Fibroblast of the conjunctiva (primary cell): ENCODE measurements at places on chromosomes 5 and 9.

GRCh38 chr9:23502004-23502403 lies 324.0 kb downstream of the ELAVL2 start:
- no peak for DNase-seq

DNA sequence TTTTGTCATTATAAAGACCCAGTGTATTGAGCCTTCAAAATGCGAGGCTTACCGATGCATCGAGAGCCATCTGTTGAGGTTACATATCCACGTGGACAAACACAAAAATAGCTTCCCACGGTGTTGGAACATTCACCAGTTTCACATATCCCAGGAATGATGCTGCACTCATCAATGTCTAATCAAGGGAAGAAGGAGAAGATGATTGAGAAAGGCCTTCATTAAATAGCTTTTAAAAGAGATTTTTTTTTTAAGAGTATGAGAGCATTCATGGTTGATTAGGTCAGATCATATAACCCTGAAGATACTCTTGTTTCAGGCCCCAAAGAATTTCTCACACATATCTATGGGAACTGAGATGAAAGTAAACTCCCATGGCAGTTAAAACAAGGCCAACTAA lies 129.4 kb downstream of the FBN2 start:
- no peak for DNase-seq

DNA sequence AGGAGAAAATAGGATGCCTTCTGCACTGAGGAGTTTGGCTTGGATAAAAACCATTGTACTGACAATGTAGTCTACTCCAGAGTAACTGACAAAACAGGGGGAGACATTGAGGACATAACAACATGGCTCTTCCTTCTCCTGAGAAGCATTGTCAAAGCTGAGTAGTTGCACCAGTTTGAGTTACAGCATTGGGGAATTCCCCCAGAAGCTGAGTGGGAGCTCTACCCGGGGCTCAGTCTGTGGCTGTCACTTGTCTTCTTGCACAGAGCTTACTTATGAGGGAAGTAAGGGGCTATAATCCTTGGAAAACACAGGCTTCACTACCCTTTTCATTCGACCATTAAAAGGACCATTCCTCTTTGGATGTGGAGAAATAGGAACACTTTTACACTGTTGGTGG lies 21.2 kb downstream of the HSPB3 start:
- DNase-seq, result no peak

GRCh38 chr9:133578524-133579441 lies 30.4 kb downstream of the FAM163B start:
- no peak for DNase-seq

GRCh38 chr9:16928179-16928945 lies 57.9 kb upstream of the BNC2 start:
- no peak for DNase-seq

GRCh38 chr5:59276325-59276675 lies 617.2 kb downstream of the PDE4D start:
- DNase-seq, result no peak

- no peak for DNase-seq
These were observed 12.8 kb downstream of the C5orf63 start for GRCh38 chr5:127060470-127060985.

DNA sequence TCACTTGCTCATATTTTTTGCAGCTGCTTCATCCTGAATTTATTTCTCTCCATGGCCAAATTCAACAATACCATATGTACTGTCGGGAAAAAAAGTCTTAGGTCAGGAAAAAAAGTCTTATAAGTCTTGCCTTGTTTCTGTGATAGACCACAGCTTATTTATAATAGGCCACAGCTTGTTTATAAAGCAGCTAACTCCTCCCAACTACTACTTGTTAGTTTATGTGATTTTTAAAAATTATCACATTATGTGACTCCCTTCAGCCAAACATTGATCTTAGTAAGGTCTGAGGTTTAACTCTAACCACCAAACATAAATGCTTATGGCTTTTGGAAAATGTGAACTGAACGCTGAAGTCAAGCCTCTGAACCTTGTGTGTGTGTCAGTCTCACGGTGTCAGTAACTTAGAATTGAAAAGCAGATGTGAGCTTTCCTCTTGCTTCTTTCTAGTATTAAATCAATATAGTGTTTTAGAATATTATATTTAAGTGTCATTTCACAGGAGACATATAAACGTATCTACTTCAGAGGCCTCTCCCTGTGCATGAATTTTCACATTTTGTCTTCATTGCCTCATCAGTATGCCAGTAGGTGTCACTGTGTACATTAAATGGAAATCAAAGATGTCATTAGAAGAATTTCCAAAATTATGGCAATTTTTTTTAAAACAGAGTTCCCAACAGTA lies 51.3 kb downstream of the SNX24 start:
- DNase-seq, result no peak

DNA sequence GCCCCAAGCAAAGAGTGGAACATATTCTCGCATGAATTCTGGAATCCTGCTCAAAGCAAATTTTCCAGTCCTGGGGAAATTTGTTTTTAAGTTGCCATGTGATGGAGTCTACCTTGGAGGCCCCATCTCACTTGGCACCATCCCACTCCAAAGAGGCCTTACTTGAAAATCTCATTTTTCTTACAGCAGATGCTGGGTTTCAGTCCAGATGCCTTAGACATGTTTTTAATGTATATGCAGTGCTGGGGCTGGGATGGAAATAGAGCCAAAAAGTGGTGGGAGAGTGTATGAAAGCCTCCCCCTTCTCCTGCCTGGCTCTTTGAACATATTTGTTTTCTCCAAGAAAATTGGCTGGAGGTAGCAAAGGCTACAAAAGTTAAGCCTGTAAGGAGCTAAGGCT lies 493.7 kb downstream of the ENC1 start:
- no peak for DNase-seq

DNA sequence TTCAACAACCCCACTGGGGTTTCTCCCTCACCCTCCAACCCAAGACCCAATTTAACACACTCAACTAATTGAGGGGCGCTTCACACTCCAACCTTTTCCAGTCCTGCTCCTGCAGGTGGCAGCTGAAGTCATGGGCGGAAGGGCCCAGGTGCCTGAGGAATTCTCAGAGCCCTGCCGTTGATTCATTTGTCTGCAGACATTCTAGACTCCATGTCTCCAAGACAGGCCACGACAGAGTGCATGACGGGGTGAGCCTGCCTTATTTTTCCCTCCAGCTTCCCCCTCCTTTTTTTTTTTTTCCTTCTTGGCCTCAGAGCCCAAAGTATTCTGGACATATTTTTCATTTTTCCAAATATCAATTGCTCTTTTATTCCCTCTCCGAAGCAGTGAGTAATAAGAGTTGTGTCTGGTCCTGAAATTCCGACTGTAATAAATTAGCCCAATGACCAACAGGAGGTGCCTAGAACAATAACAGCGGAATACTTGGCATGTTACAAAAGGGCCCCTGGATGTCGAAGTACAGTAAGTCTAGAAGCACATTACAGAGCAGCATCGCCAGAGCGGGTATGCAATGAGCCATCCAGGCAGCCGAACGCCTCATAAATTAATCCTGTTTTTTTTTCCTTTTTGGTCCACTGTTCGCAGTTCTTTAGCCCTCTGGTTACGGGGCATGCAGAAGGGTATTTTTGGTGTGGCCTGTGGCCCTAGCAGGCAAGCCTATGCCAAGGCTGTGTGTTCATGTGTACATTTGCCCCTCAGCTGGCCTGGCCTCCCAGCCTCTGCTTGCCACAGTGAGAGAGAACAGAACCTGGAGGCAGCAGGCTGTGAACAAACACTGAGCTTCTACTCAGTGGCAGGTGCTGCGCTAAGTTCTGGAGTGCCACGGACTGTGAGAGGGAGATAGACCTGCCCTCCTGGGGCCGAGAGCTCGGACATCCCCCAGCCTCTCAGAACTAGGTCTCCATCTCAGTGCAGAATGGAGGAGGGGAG lies 8.6 kb upstream of the SMIM23 start:
- DNase-seq, result no peak

DNA sequence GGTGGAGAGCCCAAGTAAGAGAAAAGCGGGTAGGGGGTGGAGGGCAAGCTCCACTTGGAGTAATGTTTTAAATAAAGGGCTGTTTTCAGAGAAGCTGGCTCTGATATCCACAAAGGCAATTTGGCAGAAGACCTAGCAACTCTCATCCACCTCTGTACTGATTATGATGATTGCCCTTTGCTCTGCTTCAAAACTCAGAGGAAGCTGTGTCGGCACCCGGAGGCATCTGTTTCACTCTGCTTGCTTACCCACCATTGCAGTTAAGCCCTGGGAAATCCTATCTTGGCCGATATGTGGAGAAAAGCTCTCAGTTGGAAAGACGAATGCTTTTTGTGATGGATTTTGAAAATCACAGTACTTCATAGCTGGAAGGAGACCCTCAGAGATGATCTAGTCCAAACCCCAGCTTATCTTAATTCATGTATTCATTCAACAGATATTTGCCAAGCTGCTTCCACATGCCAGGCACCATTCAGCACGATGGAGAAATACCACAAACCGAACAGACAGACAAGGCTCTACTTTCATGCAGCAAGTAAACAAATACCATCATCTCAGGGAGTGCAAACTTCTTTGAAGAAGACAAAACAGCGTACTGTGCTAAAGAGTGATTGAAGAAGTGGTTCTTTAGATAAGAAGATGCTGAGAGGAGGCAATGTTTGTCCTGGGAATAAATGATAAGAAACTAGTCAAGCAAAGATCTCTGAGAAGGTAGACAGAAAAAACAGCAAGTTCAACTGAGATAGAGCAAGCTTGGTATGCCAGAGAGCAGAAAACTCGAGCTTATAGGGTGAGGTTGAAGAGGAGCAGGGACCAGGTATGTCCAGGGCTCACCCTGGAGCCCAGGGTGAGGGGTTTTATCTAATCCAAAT lies 140.4 kb upstream of the SPDL1 start:
- no peak for DNase-seq

GRCh38 chr5:180235846-180236245 lies 26.8 kb upstream of the RASGEF1C start:
- no peak for DNase-seq

DNA sequence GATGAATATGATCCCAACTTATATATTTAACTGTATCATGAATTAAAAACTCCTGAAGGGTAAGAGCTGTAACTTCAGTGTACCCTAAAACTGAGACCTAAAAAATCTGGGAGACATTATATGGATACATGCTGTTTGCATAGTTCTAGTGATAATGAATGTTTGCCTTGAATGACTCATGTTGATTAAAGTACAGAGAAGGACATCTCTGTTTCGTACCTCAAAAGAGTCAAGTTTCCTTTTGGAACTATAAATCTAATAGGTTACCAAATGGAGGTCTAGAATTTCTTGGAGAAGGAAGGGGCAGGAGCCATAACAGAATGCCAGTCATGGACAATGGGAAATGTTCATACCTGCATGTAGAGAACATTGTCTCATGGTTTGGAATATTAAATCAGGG lies 168.1 kb downstream of the SNCAIP start:
- DNase-seq, result no peak

- no peak for DNase-seq
These were observed 101.6 kb upstream of the DPYSL3 start for GRCh38 chr5:147611483-147611882.

DNA sequence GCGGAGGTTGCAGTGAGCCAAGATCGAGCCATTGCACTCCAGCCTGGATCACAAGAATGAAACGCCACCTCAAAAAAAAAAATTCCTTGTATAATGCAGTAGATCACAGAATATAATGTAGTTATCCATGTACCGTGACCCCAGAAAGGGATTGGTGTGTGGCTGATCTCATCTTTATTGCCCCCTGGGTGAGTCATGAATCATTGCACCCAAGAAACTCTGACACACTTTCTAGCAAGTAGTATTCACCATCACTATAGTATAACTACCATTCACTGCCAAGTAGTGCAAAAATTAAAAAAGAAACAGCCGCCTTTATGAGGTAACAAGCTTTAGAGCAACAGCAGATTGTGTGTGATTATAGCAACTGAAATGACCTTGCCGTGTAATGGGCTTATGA lies 23.7 kb upstream of the ANKH start:
- DNase-seq, result no peak

- no peak for DNase-seq
These were observed 780.3 kb downstream of the DTWD2 start for GRCh38 chr5:118208031-118208453.

DNA sequence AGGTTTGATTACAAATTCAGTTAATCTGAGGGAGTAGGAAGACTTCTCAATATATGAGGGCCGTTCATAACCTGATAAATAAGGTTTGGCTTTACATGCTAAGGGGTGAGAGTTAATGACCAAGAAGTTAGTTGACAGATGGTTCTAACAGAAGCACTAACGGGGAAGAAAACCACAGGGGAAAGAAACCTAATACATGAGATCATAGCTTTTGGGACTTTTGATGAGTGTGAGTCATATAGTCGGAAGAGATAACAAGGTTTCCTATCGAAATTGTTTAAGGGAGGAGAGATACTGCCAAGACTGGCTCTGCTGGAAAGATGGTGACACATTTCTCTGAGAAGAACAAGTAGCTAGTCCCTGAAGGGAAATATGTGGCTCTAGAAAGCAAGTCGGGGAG lies 140.1 kb downstream of the COX7C start:
- no peak for DNase-seq

DNA sequence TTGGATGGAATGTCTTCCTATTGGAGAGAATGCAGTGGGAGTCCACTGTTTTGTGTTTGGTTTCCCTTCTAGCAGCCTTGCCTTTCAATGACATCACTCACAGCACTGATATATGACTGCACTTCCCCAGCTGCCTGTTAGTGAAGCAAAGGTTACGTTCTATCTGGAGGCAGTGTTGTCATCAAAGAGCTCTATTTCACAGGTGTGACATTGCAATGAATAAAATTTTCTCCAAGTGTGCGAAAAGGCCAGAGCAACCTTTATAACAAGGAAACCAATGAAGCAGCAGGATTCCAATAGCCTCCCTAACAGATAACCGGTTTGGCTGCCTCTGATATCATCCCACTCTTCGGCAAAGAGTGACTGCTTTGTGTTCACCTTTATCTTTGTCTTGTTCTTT lies 523.5 kb upstream of the ZNF608 start:
- DNase-seq, result no peak

GRCh38 chr9:125913551-125913950 lies 166.4 kb downstream of the PBX3 start:
- no peak for DNase-seq

DNA sequence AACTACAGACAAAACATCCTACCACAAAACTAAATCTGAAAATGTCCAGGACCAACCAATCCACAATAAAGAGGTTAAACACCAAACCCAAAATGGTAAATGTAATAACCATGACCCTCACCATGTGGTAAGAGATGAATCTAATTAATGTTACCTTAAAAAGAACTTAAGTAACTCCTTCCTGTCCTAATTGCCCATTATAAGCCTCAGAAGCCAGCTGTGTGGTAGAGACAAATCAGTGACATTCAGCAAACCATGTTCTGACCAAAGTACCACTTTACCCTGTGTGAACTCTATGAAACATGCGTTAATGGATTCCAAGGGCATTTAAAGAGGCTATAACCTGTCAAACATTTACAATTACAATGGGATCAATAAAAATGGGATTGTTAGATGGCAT lies 25.0 kb downstream of the LPAR1 start:
- no peak for DNase-seq

- DNase-seq, result no peak
These were observed 352.5 kb upstream of the CYLC2 start for GRCh38 chr9:102642651-102643050.

DNA sequence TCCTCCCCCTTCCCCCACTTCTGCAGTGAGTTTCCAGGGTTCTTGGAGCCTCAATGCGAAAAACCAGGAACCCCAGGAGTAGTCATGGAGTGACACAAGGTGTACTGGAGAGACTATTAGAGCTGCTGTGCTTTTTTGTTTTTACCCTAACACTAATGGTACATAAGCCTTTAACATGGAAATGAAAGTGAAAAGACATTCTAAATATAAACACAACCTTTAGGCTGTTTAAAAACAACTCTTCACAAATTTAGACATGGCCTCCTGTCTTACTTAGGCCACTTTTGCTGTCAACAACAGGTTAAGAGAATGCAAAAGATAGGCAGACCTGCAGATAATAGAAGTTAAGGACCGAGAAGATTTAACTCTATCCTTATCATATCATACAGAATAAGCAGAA lies 232.2 kb downstream of the DENND1A start:
- no peak for DNase-seq
